EL (cell line): ENCODE measurements at places on chromosomes 6 and 20.
A peak's percentile ranks its signal among the peaks of the same experiment; 100 is the strongest.

GRCh38 chr6:22601984-22602383 lies 32.6 kb downstream of the HDGFL1 start:
- DNase-seq, result no peak

DNA sequence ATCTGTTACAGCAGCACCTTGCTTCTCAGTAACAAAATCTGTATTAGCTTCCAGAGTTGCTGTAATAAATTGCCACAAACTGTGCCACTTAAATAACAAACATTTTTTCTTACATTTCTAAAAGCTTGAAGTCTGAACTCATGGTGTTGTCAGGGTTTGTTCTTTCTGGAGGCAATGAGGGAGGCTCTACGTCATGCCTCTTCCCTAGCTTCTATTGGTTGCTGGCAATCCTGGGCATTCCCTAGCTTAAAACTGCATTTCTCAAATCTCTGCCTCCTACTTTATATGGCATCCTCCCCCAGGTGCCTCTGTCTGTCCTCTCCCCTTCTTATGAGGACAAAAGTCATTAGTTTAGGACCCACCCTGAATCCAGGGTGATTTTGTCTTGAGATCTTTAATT lies 41.6 kb upstream of the TMEM244 start:
- no peak for DNase-seq

DNA sequence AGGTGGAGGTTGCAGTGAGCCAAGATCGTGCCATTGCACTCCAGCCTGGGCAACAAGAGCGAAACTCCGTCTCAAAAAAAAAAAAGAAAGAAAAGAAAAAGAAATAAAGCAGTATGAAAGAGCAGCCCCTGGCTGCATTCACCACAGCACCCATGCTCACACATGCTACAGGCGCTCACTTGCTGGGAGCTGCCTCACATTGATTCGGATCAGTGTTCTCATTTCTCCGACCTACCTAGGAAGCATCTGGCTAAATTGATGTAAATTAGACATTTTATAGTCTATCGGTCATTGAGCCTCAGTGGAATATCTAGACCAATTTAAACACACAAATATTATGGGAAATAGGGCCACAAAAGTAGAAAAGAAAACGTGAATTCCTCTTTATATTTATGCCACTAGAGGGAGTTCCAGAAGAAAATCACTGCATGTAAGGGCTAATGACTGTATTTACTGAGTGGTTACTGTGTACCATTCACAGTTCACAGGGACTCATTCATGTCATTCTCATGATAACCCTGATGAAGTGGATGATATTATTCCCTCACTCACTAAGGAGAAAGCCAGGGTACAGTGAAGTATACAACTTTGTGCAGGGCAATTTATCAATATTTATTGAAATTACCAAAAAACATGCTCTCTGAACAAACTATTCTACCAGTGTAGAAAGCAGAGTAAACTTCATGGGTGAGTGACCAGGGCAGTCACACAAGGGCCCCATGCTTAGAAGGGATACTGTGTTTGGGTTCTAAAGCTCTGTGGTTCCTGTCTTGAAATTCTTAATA lies 5.3 kb upstream of the MOG start:
- DNase-seq, result peak; percentile 38

DNA sequence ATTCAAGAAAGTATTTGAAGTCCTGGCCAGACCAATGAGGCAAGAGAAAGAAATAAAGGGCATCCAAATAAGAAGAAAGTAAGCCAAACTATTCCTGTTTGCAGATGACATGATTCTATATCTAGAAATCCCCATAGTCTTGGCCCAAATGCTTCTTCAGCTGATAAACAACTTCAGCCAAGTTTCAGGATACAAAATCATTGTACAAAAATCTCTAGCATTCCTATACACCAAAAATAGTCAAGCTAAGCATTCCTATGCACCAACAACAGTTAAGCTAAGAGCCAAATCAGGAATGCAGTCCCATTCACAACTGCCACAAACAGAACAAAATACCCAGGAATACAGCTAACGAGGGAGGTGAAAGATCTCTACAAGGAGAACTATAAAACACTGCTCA lies 60.1 kb upstream of the PHIP start:
- DNase-seq, result no peak

DNA sequence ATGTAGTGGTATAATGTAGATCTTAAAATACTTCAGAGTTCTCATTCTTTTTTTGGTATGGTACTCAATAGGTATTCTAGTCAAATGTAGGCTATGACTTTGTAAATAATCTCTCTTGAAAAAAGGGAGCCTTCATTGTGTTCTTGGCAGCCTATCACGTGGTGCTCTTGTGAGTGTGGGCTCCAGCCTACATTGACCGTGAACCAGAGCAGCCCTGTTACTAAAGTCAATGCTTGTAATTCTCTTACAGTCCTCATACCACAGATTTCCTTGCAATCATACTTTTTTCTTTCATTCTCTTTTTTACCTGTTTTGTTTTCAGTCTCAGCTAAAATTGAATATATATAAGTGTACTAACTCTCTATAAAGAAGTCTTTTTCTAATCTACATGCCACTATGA lies 31.1 kb downstream of the ARID1B start:
- DNase-seq, result no peak

DNA sequence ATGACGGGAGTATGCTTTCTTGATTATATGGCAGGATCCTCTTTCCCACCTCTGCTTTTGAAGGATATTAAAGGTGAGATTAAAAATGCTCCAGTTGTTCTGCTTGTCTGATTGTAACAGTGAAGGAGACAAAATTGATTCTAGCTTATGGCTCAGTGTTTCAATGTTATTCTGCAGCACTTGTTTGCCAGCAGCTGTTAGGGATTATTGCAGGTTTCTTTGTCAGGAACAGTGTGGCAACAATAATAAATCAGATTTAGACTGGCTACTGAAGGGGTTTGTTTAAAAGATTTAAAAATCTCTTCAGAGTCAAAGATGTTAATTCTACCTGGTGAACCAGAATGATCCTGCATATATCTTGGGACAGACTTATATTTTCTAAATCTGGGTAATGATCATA lies 126.9 kb downstream of the LAMA2 start:
- DNase-seq, result no peak

- DNase-seq, result no peak
Observed at GRCh38 chr20:44932916-44933315, 23.1 kb downstream of the PABPC1L start.

GRCh38 chr6:9924971-9925370 lies 489.9 kb downstream of the TFAP2A start:
- DNase-seq, result no peak

DNA sequence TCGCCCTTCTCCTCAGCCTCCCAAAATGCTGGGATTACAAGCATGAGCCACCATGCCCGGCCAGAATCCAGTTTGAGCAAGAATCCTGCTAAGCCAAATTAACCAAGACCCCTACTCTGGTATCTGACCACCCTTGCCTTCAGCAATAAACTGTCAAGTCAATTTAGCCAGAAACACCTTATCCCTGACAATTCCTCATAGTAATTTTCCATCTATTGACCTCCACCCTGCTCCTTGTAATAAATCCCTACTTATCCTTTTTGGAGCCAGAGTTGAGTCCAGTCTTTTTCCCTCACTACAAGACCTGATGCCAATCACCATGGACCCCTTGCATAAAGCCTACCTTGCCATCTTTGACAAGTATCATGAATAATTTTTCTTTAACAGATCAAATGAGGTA lies 114.1 kb upstream of the GPR6 start:
- no peak for DNase-seq

GRCh38 chr6:39314273-39314795 lies at the start of gene KCNK17:
Gene KCNK17 (minus strand): TSS chr6:39314419. CDS start chr6:39314320, 99 bp downstream.
- DNase-seq, result no peak

GRCh38 chr20:4169360-4170190 lies 154.2 kb upstream of the RNF24 start:
- DNase-seq, result no peak

DNA sequence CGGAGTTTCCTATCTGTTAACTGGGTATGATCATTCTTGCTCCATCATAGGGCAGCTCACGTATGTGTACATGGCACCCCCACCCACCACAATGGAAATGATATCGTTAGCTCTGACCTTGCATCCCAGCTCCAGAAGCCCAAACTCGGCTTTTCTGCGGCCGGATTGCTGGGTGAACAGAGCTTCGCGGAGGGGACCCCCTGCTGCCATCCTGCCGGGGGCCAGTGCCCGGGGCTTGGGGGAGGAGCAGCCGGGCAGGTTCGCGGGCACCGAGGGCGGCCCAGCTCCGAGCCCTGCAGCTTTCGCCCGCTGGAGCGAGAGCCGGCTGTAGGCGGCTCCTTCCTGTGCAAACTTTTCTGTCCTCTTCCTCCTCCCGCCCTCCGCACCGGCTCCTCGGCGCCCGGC lies 24.9 kb upstream of the FUCA2 start:
- DNase-seq, result peak; percentile 65

DNA sequence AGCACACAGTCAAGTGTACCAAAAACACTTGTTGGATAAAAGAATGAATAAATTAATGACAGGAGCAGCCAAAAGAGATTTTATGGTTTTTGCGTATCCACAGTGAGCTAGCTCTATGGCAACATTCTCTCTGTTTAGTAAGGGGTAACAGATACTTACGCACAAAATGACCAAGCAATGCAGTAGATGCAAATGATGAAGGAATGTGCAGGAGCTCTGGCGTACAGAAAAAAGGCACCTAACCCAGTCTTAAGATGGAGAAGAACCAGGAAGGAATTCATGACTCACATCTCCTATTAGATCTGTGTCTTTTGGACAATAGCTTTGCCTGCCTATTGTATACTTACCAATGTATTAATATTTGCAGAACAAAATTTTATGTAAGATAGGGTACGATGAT lies 191.9 kb upstream of the PREP start:
- DNase-seq, result peak; percentile 67

DNA sequence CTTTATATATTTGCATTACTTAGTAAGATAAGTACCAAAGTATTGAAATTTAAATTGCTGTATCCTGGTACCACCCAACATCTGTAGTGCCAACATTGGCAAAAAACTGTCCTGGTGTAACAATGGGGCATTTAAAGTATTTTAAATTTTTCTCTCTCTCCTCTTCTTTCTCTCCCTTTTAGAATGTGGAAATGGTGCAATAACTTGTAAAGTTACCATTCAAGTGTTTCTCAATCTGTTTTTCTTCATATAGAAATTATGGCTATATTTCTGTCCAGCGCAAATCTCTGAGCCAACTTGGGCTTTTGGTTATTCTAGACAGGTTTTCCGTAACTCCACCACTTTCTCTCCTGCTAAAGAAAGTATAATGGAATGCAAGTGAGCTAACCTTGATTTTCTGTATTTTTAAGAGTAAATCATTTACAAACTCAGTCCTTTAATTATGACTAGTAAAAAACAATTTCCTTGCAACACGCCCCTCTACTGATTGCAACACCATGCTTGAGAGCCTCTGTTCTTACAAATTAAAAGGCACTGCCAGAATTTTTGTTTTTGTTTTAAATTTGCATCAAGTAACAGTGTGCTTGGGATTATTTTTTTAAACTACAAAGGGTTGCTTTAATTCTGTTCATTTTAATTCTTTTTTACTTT lies 324.2 kb upstream of the CITED2 start:
- DNase-seq, result no peak

DNA sequence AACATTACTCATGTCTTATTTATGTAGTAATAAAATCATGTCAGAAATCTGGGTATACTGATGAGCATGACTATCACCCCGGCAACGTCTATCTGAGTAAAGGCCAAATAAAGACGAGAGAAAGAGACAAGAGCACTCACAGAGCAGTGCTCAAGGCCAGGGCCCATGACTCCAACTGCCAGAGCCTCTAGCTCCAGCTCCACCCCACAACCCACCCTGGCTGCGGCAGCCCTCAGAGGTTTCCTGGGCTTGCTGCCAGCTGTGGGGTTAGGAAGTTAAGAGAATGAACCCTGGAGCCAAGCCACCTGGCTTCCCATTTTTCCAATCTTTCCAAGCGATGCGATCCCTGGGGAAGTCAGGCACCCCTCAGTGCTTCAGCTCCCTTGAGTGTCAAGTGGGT lies 92.0 kb upstream of the PAX1 start:
- no peak for DNase-seq

DNA sequence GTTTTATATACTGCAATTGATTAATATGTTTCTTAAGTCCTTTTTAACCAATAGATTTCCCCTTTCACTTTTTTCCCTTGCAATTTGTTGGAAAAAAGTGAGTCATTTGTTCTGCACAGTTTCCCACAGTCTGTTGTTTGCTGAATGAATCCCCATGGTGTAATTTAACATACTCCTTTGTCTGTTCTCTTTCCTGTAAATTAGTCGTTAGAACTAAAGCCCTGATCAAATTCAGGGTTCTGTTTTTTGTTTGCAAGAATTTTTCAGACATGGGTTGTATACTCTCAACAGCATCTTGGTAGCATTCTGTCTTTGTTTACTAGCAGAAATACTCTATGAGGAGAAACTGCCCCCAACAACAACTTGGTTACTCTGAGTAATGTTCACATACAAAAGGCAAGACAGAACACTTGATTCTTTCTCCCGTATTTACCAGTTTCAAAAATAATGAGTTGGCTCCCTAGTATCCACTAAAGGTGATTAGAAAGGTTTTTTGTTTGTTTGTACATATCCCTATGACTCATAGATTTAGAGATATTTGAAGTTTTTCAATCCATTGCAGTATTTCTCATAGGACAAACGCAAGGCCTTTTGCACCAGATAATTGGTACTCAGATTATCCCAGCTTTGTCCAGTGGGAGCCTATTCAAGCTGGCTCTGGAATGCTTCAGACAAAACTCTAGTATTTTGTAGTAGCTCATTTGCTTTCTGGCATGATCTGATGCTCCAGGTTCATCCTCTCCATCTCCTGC lies 16.5 kb downstream of the BLOC1S5 start:
- DNase-seq, result no peak

DNA sequence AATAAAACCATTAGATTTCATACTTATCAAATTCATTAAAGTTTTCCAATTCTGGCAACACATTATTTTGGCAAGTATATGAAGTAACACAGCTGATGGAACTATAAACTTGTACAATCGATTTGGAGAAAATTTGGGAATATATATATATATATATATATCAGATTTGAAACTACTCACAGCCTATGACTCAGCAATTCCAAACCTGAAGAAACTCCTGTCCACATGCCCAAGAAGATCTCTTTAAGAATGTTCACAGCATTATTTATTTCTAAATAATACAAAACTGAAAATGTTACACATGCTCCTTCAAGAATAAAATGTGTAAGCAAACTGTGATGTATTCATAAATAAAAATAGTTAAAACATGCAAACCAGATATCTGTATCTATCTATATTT lies 270.1 kb downstream of the TFAP2A start:
- DNase-seq, result no peak
